CD8-positive, alpha-beta T cell (primary cell): ENCODE measurements at places on chromosomes 4 and X. TPM values are rescaled to one million over a fixed set of nuclear protein-coding genes. Genes with fewer than 3 reads are reported as not detected.

The GAGE1 gene
- not detected for total RNA-seq

The MAGEC3 gene
- not detected for total RNA-seq

The TBX22 gene
- total RNA-seq = not detected

The EVC2 gene
- 1.2 TPM for total RNA-seq

The NEIL3 gene
- 0.35 TPM for total RNA-seq

The ATP6AP1 gene
- total RNA-seq = 32.4 TPM

The HERC5 gene
- 13.5 TPM for total RNA-seq

The ETDA gene
- total RNA-seq = not detected

The MAGEE2 gene
- total RNA-seq = not detected

The NPY2R gene
- not detected for total RNA-seq
